NAMALWA (cell line): ENCODE measurements at places on chromosomes 1 and 21.

DNA sequence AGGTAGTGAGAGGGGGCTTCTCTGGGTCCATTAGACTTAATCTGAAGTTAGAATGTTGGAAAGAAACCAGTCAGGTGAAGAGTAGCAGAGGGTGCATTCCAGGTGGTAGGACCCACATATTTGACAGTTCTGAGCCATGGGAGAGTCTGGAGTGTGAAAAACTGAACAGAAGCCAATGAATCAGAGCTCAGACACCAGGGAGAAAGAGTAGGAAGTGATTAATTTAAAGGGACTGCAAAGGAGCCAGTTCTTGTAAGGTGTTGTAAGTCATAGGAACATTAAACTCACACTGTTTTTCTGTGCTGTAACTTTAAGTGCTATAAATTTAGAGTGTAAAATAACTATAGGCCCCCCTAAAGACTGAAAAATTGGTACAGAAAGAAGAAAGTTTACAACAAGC, 5.9 kb upstream of the DHX9 start:
- no peak for DNase-seq

- no peak for DNase-seq
Observed at GRCh38 chr1:7257225-7257624, 472.0 kb downstream of the CAMTA1 start.

- DNase-seq, result no peak
Observed at GRCh38 chr1:166391279-166392066, 224.7 kb upstream of the FAM78B start.

DNA sequence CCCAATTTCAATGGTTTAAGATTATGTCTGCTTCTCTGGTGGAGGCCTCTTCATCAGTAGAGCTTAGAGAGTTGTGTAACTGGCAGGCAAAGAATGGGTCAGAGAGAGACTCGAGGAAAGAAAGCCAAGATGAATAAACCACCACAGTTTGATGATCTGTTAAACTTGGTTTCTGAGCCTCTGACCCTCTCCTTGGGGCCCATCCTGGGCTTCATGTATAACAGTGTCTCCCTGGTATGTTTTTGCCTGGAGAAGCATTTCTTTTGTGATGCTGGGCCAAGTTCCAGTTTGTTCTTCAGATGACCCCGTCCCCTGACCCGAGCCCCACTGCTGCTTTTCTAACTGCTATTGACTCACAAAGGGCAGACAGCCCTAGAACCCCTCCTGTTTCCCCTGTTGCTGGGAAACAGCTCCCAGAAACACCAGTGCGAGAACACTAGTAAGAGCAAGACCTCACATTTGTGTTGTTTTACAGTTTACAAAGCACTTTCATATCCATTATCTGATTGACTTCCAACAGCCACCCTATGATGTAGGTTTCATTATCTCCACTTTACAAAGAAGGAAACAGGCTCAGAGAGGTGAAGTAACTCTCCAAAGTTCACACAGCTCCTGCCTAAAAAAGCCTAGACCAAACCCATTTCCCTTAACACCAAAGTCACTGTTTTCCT, 9.0 kb downstream of the CD2 start:
- no peak for DNase-seq
